Effector memory CD4-positive, alpha-beta T cell (primary cell): ENCODE measurements at places on chromosomes 5 and 9.

- DNase-seq, result no peak
Measured at GRCh38 chr9:134847752-134848432, 32.7 kb upstream of the FCN2 start.

GRCh38 chr5:130021876-130022275 is 117.6 kb downstream of the CHSY3 start:
- no peak for DNase-seq

GRCh38 chr9:7042124-7042523 is 284.4 kb downstream of the KDM4C start:
- no peak for DNase-seq

GRCh38 chr5:131548176-131548575 is 86.9 kb downstream of the RAPGEF6 start:
- DNase-seq, result no peak

DNA sequence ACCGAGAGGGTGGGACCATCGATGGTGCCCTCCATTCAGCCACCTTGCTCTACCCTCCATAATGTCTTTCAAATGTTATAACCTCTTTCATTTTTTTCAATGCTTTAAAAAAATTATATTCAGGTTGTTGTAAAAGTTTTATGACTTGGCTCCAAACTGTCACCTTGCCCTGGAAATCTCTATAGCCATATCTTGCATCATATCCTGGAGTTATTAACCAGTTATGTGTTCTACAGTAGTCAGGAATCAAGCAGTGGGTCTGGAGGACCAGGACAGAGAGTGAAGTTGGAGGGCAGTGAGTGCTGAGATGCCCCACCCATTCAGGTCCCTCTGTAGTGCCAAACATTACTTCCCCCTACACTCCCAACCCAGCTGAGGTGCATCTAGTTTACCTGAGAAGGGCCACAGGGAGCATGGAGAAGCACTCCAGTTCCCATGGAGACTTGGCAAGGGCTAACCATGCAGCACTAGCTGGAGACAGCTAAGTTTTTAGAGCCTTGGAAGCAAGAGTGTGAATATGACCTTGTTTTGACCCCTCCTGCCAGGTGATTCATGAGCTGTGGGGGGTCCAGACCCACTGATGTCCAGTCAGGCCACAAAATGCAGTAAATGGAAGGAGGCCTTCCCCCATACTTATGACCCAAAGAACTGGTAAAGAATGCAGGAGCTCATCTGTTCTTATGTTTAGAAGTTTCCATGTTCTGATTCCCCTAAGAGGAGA is 5.5 kb downstream of the IFNA8 start:
- no peak for DNase-seq

DNA sequence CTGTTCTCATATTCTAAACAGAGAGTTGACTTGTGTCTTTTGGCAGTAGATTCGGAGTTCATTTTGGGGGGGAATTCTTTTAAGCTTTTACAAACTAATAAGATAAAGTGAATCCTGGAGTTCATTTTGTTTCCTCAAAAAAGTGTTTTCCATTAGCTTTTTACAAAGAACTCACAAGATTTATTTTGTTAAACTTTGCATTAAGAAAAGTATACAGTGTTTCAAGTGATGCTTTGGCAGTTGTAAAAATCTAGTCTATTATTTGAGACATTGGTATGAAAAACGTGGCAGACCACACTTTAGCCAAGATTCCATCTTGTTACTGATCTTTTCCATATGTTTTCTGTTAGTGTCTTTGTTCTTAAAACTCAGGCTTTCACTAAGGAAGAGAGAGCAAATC is 1.2 kb upstream of the OMD start:
- DNase-seq, result no peak

- no peak for DNase-seq
Measured at GRCh38 chr5:6158974-6159831, 219.1 kb downstream of the MED10 start.

- no peak for DNase-seq
Measured at GRCh38 chr5:169602535-169602934, 19.0 kb downstream of the SPDL1 start.

DNA sequence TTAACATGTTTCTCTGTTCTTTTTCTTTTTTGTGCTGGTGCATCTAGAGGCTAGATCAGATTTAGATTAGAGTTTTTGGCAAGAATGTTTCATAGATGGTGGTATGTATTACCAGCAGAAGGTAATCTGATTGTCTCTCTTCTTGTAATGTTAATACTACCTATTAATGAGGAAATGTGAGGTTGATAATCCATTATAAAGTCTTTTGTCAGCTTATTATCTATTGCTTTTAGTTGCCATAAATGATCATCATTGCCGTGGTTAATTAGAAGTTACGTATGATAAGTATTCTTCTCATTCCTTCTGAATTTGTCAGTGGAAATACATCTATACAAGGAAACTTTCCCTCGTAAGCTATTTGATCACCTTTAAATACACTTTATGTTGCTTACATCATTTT is 135.0 kb downstream of the PAM start:
- no peak for DNase-seq
